IMR-90 (cell line): ENCODE measurements at places on chromosomes 7 and 10. TPM values are rescaled to one million over a fixed set of nuclear protein-coding genes. Genes with fewer than 3 reads are reported as not detected.

- no peak for DNase-seq
Measured at GRCh38 chr7:96931891-96932290, 73.5 kb upstream of the DLX6 start.

- no peak for DNase-seq
Measured at GRCh38 chr7:43757073-43757720, 1.3 kb upstream of the BLVRA start.

DNA sequence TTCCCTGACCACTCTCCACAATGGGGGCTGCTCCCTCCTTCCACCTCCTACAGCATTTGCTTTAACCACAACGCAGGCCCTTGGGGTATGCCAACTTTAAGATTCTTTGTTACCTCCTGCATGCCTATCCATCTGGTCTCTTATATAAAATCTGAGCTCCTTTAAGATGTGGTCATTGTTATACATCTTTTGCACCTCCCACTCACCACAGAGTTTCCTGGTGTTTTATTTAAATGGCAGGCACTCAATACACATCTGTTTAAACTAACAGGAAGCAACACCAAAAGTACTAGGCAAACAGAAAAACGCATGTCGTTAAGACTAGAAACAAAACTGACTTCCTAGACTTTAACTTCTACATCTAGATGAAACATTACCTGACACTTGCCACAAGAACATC, 36.3 kb downstream of the SLC25A13 start:
- DNase-seq, result peak; percentile 37

DNA sequence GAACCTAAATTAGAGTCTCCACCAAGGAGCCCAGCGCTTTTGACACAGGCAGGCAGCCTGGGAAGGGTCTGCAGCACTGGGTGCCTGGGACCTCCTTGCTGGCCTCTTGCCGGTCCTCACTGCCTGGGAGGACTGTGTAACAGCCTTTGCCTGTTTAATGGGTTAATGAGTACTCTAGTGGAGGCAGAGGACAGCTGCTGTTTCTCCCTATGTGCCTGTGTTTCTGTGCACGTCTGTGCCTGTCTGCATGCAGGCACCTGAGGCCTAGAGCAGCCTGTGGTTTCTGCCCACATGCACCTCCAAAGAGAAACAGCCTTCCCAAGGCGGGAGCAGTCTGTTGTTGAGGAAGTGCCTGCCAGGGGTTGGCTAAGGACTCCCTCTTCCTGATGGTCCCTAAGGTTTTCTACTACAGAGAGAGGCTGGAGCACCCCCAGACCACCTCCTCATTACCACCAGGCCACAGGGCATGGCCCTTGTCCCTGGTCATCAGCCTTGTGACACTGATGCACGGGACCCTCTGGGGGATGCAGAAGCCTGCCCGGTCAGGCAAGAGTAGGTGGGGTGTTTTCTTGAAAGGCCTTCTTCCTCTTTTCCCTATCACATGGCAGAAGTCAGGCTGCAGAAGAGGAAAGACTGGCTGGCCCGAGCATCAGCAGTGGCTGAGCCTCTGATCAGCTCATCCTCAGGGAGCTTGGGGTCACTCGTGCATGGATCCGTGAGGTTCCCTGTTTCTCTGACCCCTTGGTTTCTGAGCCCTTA, 14.2 kb downstream of the SLC29A3 start:
- no peak for DNase-seq

The IGF2BP3 gene
- polyA plus RNA-seq, result 47.6 and 50.9 TPM in 2 replicates

DNA sequence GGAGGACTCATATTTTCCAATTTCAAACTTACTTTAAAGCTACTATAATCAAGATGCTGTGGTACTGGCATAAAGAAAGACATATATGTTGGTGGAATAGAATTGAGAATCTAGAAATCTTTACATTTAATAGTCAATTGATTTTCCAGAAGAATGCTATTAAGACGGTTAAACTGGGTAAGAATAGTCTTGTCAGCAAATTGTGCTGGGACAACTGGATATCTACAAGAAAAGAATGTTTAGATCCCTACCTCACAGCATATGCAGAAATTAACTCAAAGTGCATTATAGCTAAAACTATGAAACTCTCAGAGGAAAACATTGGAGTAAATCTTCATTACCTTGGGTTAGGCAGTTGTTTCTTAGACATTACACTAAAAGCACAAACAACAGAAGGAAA, 203.3 kb downstream of the SDK1 start:
- no peak for DNase-seq

DNA sequence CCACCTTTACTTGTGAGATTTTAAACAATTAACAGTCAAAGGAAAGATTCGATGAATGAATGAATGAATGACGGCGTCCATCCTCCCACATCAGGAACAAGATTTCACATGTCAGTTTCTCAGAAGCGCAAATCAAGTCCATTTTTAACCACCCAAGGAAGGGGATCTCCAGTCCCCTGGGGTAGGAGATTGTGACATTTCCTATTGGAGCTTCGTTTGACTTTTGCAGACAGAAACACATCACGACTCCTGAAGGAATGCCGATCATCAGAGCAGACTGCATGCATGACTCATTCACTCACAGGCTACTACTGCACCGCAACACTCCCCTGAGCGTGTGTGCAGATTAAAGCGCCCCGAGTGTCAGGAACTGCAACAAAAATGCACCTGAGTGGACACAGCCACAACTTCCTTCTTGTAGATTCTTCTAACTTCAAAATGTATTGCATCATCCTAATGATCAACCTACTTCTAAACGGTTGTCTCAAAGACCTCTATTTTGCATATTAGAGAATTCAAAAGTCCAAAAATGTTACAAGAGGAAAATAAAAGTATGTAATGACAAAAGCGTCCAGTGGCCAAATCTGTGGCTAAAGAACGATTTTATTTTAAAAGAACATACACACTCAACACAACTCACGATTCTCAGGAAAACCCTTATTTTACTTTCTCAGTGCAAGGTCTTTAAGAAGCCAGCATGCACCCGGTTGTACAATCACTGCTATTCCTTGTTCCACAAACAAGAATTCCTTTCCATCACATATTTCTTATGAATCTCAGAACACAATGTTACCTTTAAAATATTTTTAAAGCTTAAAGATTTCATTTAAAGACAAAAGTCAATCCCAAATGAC, 172.6 kb downstream of the FAM107B start:
- peak; percentile 84 for DNase-seq
